Hematopoietic multipotent progenitor cell treated with erythropoietin and hydrocortisone succinate and interleukin-3 and kit ligand, for 6 days (in vitro differentiated cells): ENCODE measurements at places on chromosomes 7 and 10.
A peak's percentile ranks its signal among the peaks of the same experiment; 100 is the strongest.

DNA sequence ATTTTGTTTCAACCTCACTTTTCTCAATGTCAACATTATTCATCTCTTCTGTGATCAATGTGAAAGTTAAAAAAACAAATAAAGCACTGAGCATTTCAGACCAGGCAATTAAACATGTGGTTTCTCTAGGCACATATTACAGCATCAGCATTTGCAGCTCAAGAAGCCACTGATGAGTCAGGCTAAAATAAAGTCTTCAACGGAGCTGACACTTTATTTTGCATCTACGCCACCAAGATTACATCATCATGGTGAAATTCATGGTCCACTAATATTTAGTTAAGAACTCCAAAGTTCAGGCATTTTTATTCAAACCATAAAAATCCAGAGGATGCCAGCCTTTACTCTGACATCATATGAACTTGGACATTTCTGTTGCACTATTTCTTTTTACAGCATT is 33.0 kb downstream of the MAGI2 start:
- no peak for DNase-seq

- DNase-seq, result no peak
Observed at GRCh38 chr10:106576534-106576933, 588.0 kb downstream of the SORCS1 start.

- no peak for DNase-seq
Observed at GRCh38 chr7:111107579-111107978, 16.7 kb downstream of the LRRN3 start.

DNA sequence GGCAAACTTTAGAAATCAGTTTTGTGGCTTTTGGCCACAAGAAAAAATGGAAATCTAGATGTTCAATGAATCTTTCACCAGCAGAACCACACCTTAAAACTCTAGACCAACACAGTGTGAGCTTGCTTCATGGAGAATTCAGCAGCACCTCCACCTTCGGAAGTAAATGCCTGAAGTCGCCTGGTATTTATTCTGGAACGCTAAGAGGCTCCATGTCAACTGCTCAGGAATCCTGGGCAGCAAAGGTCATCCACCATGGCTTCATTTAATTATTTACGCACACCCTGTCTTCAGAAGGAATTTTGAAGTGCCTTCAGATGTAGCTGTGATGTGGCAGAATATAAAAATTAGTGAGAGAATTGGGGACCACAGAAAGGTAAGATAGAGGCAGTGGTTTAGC is 167.7 kb downstream of the GFRA1 start:
- DNase-seq, result no peak

DNA sequence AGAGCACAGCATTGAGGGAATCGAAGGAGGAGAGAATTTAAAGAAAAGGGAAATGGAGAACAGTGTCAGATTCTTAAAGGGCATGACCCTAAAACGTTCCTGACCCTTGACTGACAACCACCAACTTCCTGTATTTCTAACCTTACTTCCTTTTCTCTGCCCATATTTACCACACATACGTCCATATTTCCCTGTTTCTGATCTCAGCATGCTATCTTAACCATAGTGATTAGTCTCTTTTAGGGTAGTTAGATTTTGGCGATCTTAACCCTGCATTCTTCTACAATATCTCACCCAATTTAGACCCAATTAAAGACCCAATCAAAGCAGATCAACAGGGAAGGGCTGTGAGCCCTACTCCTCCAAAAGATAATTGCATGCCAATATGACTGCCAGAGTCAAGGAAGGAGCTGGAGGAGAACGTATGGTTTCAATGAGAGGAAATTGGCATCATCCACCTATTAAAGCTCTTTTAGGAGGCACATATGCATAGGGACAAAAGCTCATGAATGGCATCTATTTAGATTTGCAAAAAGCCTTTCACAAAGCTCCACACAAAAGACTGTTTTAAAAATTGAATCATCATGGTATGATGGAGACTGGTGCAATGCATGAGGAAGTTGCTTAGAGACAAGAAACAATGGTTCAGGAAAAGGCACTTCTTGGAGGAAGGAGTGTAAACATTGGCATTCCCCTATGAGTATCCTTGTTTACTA is 49.0 kb upstream of the ARHGAP12 start:
- peak; percentile 62 for DNase-seq

- DNase-seq, result no peak
Observed at GRCh38 chr10:92082583-92083280, 159.2 kb downstream of the BTAF1 start.

- DNase-seq, result no peak
Observed at GRCh38 chr10:22427890-22428571, 82.7 kb downstream of the SPAG6 start.

DNA sequence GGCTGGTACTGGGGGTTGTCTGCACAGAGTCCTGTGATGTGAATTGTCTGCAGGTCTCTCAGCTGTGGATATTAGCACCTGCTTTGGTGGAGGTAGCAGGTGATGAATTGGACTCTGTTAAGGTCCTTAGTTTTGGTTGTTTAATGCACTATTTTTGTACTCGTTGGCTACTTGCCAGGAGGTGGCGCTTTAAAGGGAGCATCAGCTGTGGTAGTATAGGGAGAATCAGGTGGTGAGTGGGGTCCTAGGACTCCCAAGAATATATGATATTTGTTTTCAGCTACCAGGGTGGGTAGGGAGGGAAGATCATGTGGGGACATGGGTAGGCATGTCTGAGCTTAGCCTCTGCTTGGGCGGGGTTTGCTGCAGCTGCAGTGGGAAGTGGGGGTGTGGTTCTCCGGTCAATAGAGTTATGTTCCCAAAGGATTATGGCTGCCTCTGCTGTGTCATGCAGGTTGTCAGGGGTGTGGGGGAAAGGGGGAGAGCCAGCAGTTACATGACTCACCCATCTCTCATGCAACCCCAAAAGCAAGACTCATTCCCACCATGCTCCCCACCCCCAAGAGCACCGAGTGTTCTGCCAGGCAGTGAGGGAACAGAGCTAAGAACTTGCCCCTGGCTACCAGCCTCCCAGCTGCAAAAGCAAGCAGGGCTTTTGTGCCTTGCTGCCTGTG is 53.7 kb upstream of the ZNF273 start:
- DNase-seq, result peak; percentile 1

DNA sequence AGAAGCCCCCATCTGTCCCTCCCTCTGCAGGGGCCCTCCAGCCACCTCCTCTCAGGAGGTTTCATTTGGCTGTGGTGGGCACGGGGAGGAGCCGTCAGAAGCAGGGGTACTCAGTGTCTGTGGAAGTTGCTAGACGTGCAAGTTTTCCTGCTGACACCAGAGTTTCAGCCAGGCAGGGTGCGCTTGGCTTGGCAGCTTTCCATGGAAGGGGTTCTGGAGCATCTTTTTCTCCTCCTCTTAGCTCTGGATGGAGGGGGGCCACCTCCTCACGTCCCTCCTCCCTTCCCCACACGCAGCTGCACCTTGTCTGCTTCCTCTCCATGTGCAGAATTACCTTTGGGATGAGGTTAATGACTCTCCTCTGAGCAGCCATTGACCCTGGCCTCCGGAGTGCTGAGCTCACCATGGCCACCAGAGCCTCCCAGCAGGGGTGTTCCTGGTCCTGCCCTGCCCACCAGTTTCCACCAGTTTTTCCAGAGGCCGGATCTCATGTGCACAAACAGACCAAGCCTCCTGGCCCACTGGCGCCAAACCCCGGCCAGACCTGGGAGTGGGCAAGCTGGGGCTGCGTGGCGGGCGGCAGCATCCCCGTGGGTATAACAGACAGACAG is 579.8 kb upstream of the FOXK1 start:
- DNase-seq, result no peak

GRCh38 chr7:81776161-81776560 is 6.3 kb upstream of the HGF start:
- DNase-seq, result no peak

GRCh38 chr7:28228396-28228795 is 47.8 kb upstream of the JAZF1 start:
- DNase-seq, result no peak

DNA sequence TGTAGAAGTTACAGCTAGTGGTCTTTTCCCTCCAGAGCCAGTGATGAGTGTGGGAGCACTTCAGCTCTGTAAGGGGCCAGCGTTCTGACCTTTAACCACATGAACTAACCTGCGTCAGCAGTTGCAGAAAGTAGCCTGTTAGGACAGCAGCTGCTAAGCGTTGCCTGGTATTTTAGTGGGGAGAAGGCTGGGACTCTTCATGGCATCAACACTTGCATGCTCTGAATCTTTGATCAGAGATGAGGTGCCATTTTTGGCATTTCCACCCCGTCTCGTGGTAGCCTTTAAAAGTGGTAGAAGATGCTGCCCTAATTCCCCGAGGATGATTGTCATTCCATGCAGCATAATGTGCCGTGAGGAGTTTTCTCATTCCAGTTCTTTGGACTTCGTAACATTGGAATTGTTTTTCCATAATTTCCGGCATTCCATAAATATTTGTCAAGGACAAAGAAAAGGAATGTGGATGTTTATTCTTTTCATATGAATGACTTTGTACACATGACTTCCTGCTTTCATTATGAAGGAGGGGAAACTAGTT is 92.2 kb downstream of the AVL9 start:
- DNase-seq, result no peak

DNA sequence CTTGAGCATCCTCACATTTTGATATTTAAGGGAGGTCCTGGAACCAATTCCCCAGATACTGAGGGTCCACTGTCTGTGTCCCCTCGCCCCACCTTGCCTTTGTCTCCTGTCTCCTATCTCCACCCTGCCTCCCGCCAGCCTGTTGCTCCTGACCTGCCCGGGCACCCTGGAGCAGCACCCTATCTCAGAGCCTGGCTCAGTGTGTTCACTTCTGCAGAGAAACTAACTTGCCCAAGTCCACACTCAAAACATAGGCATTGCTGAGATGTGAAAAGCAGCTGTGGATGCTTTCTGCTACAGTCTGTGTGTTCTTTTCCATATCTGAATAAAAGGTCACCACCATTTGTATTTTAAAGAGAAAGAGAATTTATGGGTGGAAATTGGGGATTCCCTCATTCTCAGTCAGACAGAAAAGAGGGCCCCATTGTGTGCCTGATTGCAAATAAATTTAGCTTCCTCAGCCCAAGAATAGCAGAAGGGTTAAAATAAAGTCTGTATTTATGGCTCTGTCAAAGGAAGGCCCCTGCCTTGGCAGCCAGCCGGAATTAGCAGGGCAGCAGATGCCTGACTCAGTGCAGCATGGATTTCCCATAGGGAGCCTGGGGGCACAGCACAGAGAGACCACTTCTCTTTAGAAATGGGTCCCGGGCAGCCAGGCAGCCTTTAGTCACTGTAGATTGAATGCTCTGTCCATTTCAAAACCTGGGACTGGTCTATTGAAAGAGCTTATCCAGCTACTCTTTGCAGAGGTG is 161.3 kb downstream of the EGFR start:
- no peak for DNase-seq

DNA sequence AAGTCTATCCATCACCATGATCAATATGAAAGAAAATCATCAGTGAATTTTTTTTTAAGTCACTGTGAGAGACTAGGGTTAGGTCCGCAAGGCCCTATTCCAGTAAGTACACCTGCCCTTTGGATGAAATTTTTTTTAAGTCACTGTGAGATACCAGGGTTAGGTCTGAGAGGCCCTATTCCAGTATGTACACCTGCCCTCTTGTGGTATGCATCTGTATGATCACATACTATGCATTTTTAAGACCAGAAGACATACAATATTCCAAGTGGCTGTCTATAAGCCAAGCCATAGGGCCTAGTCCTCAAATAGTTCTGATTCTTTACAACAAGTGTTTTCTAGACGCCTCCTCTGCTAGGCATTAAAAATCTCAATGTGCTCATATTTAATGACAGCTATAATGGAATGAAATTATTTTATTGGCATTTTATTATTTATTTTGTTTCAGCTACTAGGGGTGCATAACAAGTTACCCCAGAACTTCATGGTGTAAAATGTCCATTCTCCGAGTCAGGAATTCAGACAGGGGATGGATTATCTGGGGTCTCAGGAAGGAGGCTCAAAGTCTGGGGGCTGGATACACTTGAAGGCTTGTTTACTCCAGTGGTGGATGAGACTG is 53.1 kb downstream of the TEX36 start:
- DNase-seq, result peak; percentile 60

DNA sequence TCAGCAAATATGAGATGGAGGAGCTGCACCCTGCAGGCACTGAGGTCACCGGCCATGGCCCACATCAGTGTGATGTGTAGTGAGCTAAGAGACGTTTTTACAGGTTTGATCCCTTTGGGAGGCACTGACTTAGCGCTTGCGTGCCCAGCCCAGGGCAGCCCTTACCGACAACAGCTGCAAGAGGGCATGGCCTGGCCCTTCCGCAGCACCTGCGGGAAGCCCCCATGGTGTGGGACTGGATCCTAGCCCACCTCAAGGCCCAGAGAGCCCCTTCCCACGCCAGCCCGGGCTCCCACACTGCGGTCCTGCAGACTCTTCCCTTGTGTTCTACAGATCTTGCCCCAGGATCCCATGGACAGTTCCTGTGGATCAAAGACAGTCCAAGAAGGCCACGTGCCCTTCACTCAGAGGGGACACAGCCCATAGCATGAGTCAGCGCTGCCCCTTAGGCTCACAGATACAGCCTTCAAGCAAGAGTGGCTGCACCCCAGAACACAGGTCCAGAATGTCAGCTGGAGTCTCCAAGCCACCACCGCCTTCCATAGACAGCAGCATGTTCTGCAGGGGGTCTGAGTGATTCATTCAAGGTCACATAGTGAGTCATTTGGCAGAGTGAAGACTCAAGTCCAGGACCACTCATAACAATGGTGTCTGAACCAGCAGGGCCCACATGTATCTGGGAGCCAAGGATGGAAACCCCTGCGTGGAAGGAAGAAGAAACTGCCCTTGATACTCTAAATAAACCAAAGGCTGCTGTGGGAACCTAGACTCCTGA is 25.4 kb downstream of the TLL2 start:
- no peak for DNase-seq

DNA sequence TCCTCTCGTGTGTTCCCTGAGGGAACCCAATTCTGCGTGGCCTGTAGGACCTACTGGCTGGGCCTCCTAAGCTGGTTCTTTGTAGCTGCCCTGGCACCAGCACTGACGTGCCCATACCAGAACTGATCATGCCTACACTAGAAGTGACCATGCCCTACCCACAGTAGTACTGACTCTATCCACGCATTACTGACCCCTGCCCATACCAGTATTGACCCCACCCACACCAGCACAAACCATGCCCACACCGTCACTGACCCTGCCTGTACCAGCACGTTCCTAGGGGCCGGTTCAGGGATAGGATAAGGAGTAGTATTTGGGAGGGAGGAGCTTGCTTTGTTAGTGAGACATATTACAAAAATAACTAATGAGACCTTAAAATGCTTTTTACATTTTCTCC is 88.0 kb downstream of the DOCK1 start:
- no peak for DNase-seq

DNA sequence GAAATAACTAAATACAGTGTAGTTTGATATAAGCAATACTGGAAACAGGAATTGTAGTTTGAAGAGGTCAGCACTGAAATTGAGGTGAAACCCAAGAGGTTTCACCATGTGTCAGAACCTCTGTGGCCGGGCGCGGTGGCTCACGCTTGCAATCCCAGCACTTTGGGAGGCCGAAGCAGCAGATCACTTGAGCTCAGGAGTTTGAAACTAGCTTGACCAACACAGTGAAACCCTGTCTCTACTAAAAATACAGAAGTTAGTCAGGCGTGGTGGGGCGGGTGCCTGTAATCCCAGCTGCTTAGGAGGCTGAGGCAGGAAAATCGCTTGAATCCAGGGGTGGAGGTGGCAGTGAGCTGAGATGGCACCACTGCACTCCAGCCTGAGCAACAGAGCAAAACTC is 13.7 kb downstream of the AHCYL2 start:
- DNase-seq, result no peak

GRCh38 chr7:20275637-20276036 is 55.1 kb upstream of the ITGB8 start:
- DNase-seq, result no peak
